Breast epithelium (tissue), 4 donors: ENCODE measurements at places on chromosomes 16 and 17. TPM values are rescaled to one million over a fixed set of nuclear protein-coding genes. Genes with fewer than 3 reads are reported as not detected.

- no peak for DNase-seq
These were observed 5.3 kb upstream of the HEXD start for GRCh38 chr17:82412535-82413520.

DNA sequence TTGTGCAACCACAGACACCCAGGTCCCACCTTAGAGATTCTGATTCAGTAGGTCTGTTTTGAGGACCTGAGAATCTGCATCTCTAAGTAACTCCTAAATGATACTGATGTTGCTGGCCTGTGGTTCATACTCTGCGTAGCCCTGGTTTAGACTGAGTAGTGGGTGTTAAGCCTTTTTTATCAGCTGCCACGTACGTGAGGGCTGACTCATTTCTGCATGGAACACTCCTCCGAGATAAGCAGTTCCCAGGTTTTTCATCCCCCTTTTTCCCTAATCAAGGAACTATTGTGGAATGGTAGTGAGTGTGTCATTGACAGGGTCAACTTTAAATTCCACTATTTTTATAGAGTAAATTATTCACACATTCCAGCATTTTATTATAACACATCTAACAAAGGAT, 26.1 kb downstream of the CDRT4 start:
- no peak for DNase-seq

DNA sequence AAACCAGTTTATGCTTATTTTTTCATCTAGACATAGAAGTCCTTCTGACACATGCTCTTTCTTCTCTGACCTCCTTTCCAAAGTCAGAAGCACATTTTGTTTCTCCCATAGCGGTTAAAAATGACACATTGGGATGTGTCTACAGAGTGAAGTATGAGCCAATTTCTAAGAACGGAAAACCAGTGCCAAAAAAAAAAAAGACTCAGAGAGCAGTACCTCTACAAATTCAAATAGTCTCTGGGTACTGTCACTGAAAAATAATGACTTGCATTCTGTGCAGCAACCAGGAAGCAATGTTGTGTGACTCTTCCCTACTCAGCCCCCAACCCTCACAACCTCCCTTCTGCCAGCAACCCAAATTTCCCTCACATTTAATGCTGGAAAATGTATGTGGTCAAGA, 145.5 kb upstream of the PMFBP1 start:
- DNase-seq, result no peak

The MYADML2 gene
- not detected for total RNA-seq

The FSCN2 gene
- total RNA-seq, result 3.2 TPM

The CD79B gene
- total RNA-seq, result 7.9 TPM

The PHOSPHO1 gene
- 0.33 TPM for total RNA-seq
